ENCODE measurements at places on chromosomes 1 and 21. TPM values are rescaled to one million over a fixed set of nuclear protein-coding genes. Genes with fewer than 3 reads are reported as not detected.

The RORC gene
- not detected for total RNA-seq

The C8A gene
- total RNA-seq = not detected

The TNNT2 gene
- total RNA-seq = 0.11 TPM

The RGSL1 gene
- total RNA-seq = not detected

The SRSF10 gene
- total RNA-seq = 112 TPM

The VSIG8 gene
- 0.14 TPM for total RNA-seq

The OR2T29 gene
- not detected for total RNA-seq

The ATP5PO gene
- 154 TPM for total RNA-seq

The AK2 gene
- total RNA-seq = 204 TPM

The OR14K1 gene
- total RNA-seq = not detected

The TP73 gene
- 0.78 TPM for total RNA-seq

The FCER1A gene
- not detected for total RNA-seq

The RAB42 gene
- 1.5 TPM for total RNA-seq

The S100A2 gene
- total RNA-seq = 22,376 TPM

The B3GALT2 gene
- total RNA-seq = not detected

The TMEM200B gene
- 8.7 TPM for total RNA-seq

The TCHHL1 gene
- total RNA-seq = not detected

The S100A4 gene
- total RNA-seq = 12.1 TPM

The ANGPTL1 gene
- not detected for total RNA-seq

The LCE1A gene
- total RNA-seq = 0.44 TPM

The ST6GALNAC5 gene
- 24.8 TPM for total RNA-seq

The ELF3 gene
- total RNA-seq = 0.04 TPM

The ATP1A4 gene
- not detected for total RNA-seq

The TFF3 gene
- not detected for total RNA-seq

The FLG2 gene
- total RNA-seq = 0.04 TPM

The S100A14 gene
- total RNA-seq = 1,223 TPM

The PIK3R3 gene
- 4.9 TPM for total RNA-seq

The FCRL6 gene
- total RNA-seq = not detected

The OR6K3 gene
- not detected for total RNA-seq

The RBP7 gene
- total RNA-seq = 6.7 TPM

The FAM72D gene
- 2.7 TPM for total RNA-seq

The SPRR2F gene
- not detected for total RNA-seq

The ZBTB37 gene
- total RNA-seq = 3.4 TPM

The PAQR6 gene
- total RNA-seq = 1.2 TPM

The TXNIP gene
- total RNA-seq = 16.2 TPM

Data from foreskin keratinocyte (primary cell).